ENCODE measurements at places on chromosomes 1 and 21.

- DNase-seq: no peak
These were observed 60.9 kb downstream of the KIF21B start for GRCh38 chr1:200962631-200963030.

GRCh38 chr1:91883470-91883869 lies 2.5 kb downstream of the TGFBR3 start:
- no peak for DNase-seq

GRCh38 chr21:41656946-41657525 lies 109.8 kb downstream of the RIPK4 start:
- DNase-seq: no peak

GRCh38 chr1:36516372-36517010 lies 33.8 kb upstream of the CSF3R start:
- no peak for DNase-seq

DNA sequence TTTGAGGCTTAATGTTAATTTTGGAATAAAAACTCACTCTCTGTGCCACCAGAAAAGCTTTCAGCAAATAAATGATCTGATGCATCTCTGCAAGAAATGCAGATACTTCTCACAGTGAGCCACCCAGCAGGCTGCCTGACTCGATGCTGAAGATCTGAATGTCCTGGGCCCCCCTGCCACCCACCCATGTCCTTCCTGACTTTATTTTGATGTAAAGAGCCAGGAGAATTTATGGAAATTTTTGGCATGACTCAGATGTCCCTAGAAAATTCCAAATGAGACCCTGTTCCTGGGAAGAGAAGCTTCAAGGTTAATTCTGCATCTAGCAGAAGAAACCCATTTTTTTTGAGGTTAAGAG lies 62.8 kb upstream of the COA6 start:
- DNase-seq: no peak

GRCh38 chr1:41420860-41421259 lies 59.6 kb downstream of the FOXO6 start:
- no peak for DNase-seq

DNA sequence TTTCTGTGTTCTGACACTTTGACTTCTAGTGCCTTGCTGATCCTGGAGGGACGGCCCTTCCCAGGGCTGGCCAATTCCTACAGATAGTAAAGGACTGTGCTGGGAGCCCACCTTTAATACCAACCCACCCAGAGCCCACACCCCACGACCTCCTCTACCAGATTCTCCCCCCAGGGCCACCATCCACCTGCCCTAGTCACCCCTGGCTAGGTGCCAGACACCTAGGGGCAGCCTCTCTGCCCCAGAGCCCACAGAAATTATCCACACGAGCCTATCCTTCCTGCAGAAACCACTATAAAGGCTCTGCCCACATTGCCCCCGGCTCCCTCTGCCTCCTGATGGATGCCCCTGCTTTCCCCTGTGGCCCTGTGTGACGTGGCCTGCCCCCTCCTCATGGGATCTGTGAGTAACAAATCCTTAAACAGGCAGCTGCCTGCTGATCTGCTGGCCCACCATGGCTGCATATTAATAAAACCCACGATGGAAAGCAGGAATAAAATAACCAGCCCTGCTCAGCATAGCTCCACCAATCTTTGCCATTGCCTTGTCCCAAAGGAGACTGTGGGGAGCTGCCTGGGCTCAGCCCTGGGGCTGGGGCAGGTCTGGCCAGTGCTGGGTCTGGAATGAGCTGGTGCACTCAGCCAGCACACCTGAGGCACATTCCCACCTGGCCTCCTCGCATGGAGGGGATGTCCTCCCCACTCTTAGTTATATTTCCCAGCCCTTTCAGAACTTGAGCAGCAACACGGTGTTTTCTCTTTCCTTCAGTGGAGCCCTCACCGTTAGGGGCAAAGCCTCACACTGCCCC lies 488.5 kb downstream of the NPHP4 start:
- no peak for DNase-seq

DNA sequence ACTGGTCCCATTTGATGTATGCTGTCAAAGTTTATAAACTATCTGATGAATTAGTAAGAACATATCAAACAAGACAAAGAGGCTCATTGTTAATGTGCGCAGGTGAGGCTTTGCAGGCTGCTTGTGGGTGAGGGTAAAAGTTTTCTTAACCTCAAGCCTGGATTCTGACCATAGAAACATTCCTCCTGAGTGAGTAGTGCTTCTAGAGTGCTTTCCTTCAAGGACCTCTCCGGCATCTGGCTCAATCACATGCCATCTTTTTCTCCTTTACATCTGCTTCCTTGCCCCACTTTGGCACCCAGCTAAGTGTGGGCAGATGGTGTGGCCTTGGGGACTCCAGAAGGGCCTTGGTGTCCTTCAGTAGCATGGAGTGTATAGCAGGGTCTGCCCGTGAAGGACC lies 104.0 kb downstream of the ROR1 start:
- DNase-seq: no peak

DNA sequence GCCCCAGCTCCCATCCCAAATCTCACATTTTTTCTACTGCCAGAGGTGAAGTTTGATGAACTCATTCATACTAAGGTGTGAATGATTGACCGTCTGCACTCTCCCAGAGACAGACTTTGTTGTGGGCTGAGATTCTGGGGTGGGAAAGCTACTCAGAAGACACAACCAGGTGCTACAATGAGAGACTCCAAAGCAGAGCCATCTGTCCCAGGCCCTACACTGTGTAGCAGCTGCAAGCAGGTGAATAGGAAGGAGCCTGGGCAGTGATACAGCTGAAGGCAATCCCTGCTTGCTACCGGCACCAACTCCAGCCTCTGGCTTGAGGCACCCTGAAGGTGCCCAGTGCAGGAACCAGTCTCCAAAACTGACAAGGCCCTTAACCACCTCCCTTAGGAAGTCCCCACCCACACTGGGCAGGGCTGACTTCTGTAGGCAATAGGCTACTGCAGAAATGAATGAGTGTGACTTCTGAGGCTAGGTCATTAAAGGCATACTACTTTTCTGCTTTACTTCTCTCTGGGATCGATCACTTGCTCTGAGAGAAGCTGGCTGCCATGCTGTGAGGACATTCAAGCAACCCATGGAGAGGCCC lies 79.7 kb upstream of the RUNX3 start:
- DNase-seq: no peak

- DNase-seq: no peak
These were observed 1.1 kb downstream of the IGSF8 start for GRCh38 chr1:160097151-160097910.

GRCh38 chr1:209672705-209673630 lies 2.2 kb upstream of the G0S2 start:
- no peak for DNase-seq

DNA sequence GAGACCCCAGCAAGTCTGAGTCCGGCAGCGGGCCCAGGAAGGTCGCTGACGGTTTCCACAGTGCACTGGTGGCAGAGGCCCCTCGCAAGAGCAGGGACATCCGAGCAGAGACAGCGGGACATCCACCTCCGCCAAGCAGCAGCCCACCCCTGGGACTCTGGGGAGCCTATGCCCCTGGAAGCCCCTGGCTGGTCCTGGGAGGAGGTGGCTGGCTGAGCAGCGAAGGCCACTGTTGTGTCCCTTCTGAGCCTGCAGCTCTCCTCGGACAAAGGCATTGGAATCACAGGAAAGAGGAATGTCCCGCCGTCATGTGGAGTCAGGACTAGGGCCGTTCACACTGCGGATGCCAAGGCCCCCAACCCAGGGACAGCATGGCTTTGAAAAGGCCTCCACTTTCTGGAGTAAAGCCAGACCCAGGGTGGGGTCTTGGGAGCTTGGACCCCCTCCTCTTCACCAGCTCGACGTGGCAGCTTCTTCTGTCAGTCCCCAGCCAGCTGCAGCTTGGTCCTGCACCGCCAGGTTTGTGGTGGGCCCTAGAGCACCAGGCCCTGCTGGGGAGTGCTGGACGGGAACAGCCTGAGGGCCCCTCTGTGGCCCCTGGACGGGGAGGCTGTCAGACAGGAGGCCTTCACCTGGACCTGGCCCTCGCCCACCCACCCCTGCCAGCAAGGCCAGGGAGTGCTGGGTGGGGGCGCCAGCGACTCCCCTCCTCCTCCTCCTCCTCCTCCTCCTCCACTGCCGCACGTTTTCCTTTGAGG lies 1.4 kb downstream of the MEGF6 start:
- no peak for DNase-seq

- DNase-seq: no peak
These were observed 40.6 kb downstream of the SRRM1 start for GRCh38 chr1:24683713-24684162.

DNA sequence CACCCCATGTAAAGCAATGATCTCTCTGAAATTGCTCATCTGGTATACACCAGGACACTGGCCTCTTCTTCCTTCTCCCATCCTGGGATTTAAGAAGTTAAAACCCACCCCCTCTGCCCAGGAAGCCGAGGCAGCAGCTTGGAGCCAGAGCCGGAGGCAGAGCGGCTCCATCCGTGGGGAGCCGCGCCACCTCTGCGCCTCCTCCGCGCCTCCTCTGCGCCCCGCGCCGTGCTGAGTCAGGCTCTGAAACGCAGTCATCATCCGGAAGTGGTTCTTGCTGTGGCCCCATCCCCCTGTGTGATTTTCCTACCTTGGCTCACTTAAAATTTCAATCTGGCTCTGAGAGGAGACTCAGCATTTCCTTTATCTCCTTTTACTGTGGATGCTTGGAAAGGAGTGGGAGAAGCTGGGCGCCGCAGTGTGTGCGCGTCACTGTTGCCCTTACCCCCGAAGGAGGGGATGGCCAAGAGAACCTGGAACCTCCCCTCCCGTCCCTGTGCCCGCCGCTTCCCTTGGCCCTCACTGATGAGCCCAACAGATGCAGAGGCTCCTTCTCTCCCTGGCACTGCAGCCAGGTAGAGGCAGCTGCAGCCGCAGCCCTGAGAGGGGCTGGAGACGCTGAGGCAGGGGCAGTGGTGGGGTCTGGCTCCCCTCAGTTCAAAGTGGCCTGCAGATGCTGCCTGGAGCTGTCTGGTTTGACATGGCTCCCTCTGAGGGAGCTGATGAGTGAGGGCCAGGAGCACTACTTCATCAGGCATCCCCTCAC lies 15.3 kb upstream of the NPHP4 start:
- no peak for DNase-seq

GRCh38 chr1:33036051-33036525 lies 595 bp downstream of the AK2 start:
- DNase-seq: no peak

- no peak for DNase-seq
These were observed 131.5 kb downstream of the DHRS3 start for GRCh38 chr1:12486401-12487005.

- DNase-seq: no peak
These were observed 157.0 kb upstream of the CACNA1E start for GRCh38 chr1:181326348-181326747.

DNA sequence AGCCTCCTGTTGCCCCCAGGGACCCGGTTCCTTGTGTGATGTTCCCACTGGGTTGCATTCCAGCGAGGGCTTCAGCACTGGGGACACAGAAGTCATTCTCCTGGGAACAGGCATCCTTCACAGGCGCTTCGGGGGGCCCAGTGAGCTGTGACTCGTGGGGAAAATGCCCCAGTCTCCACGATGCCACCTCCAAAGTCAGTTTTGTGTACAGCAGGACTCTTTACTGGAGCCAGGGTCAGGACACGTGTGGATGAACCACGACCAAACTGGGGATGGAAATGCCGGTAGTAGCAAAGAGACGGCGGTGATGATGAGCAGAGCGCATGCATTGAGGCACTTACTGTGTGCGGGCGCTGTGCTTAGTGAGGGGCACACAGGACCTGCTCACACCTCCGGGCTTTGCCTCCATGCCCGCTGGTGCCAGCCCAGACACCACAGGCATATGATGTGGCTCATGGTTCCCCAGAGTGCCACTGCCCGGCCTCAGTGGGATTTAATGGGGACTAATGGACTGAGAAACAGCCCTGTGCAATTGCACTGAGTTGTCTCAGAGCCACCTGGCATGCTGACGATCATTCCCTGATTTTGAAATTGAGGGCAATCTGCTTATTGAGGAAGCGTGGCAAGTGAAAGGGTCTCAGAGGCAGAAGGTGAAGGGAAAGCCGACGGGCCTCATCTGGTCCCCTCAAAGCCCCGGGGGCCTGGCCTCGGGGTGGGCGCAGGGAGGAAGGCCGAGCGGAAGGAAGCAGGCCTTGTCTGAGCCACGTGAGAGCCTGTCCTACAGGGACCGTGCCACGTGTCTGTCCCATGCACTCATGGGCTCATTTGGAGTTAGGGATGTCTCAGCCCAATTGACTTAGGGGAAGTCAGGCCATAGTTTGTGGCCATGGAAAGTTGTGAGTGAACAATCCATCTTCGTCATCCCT lies 91.4 kb downstream of the PDE9A start:
- no peak for DNase-seq

GRCh38 chr1:204602111-204602579 lies 83.4 kb downstream of the LRRN2 start:
- no peak for DNase-seq

GRCh38 chr1:39960431-39960958 lies 5.5 kb downstream of the MFSD2A start:
- no peak for DNase-seq

DNA sequence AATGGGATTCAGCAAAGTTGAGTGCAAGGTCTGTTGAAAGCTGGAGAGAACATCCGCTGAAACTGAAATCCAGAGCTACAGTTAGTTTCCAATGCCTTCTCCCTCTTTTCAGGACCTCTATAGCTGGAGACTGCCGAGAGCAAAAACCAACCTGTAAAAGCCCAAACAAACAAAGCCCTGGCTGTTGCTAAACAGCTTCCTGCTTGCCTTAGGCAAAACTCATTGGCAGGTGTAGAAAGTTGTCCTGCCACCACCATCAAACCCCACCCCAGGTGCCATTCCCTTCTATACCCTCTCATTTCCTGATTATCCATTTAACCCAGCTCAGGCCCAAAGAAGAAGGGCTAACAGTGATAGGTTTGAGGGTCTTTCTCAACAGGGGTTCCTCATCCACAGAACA lies 24.7 kb downstream of the SCYL3 start:
- no peak for DNase-seq

DNA sequence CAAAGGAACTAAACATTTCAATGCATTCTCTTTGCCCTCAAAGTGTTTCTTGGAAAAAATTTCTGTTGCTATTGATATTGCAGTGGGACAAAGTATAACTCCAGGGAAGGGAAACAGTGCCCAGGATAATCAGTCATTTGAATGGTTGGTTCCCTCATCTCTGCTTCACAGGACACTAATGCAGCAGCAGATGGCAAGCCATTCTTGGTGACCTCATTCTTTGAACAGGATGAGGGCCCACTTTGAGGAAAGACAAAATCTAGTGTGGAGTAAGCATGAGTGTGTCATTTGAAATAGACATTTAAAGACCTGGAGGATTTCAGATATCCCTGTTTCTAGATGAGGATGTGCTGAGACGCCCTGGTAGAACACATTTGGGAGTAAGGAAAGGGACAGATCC lies 32.3 kb downstream of the CHRM3 start:
- DNase-seq: no peak
